Natural killer cell (primary cell): ENCODE measurements at places on chromosomes 3 and 15.

- DNase-seq: no peak
Measured at GRCh38 chr15:75416584-75416983, 34.9 kb downstream of the SIN3A start.

GRCh38 chr3:59632760-59633573, 583.1 kb upstream of the CFAP20DC start:
- DNase-seq: no peak

- DNase-seq: no peak
Measured at GRCh38 chr3:60330107-60330506, 921.1 kb downstream of the FHIT start.

DNA sequence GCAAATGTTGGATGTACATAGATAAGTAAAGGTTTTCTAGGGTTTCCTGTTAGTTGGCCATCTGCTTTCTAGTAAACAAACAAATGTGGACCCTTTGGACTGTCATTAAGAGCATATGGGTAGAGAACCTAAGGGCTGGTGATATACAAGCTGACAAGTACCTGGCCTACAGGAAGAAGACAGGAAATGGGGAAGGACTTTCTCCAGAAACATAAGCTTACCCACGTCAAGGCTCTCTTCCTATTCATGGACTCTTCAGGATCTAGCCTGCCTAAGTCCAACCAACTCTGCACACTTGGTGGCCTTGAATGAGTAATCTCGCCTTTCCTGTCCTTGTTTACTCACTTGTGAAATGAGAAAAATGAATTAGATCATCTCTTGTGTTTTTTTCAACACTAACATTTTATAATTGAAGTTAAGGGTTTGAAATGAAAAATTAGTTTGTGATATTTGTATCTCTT, 22.2 kb upstream of the GOLIM4 start:
- no peak for DNase-seq

DNA sequence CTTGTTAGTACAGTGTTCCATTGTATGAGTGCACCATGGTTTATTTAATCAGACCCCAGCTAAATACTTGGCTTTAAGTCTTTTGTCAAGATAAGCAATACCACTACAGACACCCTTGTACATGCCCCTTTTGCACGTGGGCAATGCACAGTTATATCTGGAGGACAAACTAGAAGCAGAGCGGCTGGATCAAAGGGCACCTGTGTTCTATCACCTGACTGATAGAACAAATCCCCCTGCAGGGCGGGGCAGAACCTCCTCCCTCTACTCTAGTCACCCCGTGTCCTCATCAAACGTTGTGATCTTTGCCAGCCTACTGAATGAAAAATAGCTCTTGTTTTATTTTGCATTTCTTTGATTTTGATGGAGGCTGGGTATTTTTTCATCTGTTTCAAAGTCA, 314.9 kb downstream of the TLE3 start:
- no peak for DNase-seq

GRCh38 chr15:55239440-55240124, 42.8 kb upstream of the RSL24D1 start:
- no peak for DNase-seq

DNA sequence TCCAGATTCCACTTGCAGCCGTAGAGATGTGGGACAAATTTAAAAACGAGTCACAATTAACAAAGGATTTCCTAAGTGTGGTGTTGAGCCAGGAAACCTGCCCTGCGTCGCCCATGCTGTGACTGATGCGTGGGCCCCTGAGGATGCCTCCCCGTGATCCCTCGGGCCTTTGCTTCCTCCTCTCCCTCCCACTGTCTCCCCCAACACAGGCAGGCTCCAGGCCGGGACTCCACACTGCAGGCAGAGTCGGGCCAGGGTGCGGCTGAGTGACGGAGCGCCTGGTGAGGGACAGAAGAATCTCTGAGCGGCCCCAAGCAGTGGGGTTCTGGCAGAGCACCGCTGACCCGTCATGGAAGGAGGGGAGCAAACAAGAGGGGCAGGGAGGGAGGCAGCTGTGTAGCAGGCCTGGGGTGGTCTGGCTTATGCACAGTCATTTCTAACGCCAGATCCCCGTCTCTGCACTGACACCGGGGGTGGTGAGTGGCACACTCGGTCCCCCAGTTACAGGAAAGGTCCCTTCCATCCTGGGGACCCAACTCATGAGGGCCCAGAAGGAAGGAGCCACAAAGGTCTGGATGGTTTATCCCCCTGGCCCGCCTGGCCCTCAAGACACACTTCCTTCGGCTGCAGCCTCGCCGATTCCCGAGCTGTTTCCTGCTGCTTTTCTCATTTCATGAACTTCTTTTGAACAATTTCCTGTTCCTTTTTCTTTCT, 91.0 kb downstream of the XXYLT1 start:
- no peak for DNase-seq

DNA sequence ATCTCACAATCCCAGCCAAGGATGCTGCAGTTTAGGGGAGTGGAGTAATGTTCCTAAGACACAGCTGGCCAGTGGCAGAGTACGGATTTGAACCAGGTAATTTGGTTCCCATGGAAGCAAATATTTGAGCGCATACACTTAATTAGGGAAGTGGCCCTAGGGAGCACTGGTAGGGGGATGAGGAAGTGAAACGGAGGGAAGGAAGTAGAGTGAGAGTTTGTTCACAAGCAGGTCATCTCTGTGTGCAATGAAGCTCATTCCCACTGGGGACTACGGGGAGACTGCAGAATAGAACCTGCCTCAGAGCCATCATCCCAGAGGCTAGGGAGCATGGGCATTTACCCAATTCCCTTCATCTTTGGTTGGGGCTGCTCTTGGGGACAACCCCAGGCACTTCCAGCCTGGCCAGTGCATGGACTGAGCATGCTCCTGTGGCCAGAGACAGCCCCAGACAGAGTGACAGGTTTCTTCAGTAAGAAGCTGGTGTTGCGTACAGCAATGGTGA, 317.2 kb upstream of the PROK2 start:
- DNase-seq: peak; percentile 25
